ENCODE measurements at places on chromosomes 5 and 9.

DNA sequence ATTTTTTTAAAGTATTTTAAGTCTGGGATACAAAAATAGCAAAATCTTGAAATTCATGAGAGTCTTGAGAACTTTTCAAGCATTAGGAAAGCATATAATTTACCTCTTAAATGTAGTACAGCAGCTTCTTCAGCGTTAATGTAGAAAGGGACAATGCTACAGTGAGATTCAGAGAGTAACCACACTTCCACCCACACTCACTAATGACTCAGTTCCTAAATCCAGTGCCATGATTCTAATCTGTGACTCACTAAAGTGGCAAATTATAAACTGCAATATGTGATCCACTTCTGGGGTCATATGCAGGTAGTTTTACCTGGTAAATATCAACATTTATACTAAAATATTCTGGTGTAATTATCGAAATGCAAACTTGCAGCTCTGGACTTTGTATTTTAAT is 434.5 kb upstream of the TUSC1 start:
- DNase-seq: no peak

- no peak for DNase-seq
Observed at GRCh38 chr9:27784847-27785713, 211.8 kb upstream of the C9orf72 start.

- DNase-seq: no peak
Observed at GRCh38 chr5:145915970-145916638, 20.3 kb upstream of the SH3RF2 start.

- DNase-seq: no peak
Observed at GRCh38 chr5:23305055-23305454, 202.4 kb upstream of the PRDM9 start.

- DNase-seq: no peak
Observed at GRCh38 chr5:136149891-136150290, 17.2 kb downstream of the SMAD5 start.

GRCh38 chr9:98575379-98576346 is 133.1 kb downstream of the GABBR2 start:
- DNase-seq: no peak

DNA sequence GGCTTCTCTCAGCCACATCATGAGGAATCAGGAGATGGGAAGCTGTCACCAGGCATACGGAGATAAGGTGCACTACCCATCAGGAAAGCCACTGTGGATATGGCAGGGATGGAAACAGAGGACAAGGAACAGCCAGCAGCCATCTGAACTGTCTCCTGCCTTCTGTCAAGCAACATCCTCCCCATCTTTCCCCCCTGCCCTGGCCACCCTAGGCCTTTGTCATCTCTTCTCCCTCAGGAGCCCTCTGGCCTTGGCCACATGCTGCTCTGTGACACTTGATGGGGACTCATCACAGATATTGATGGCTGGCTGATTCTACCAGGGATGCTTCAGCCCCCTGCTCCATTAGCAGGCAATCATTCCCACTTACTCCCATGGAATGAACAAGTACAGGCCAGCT is 21.1 kb upstream of the MEIKIN start:
- DNase-seq: no peak

- no peak for DNase-seq
Observed at GRCh38 chr5:34552686-34553085, 103.4 kb upstream of the RAI14 start.

DNA sequence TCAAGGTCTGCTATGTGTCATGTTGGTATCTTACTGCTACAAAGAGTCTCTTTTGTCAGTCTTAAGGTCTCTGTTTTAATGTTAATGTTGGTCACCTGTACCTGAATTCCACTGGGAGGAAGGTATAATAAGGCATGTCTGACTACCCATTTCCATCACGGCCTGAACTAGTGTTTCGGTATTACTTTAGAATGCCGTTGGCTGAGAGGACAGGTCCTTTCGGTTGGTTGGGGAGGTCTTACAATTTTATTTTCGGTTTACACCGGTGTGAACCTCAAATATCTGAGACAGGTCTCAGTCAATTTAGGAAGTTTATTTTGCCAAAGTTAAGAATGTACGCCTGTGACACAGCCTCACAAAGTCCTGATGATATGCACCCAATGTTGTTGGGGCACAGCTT is 154.9 kb upstream of the ABCA1 start:
- no peak for DNase-seq

- DNase-seq: no peak
Observed at GRCh38 chr5:143680672-143681259, 131.2 kb upstream of the HMHB1 start.

GRCh38 chr9:84442712-84443111 is 102.2 kb upstream of the SLC28A3 start:
- DNase-seq: no peak

DNA sequence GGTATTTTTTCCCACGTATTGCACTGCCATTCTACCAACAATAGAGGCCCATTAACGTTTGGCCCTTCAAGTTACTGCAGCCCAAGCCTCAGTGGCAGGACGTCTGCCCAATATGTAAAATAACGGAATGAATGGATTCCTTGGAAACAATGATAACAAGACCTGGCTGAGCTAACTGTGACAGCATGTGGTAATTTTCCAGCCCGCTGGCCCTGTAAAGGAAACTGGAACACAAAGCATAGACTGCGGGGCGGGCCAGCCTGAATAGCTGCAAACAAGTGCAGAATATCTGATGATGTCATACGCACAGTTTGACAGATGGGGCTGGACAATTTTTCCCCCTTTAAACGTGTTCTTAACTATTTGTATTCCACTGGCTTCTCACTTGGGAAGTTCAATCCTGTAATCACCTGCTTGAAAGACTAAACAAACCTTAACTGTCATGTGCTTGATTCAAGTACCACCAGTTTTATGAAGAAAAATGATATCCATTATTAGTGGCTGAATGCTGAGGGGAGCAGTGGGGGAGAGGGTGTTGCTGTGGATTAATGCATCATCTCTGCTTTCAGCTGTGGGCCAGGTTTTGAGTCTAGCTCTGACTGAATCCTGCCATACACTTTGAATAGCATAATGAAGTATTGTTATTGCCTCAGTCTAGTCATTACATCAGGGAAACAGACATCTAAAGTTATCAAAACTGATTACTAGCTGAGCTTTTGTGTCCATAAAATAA is 323.9 kb downstream of the TMEM161B start:
- no peak for DNase-seq

DNA sequence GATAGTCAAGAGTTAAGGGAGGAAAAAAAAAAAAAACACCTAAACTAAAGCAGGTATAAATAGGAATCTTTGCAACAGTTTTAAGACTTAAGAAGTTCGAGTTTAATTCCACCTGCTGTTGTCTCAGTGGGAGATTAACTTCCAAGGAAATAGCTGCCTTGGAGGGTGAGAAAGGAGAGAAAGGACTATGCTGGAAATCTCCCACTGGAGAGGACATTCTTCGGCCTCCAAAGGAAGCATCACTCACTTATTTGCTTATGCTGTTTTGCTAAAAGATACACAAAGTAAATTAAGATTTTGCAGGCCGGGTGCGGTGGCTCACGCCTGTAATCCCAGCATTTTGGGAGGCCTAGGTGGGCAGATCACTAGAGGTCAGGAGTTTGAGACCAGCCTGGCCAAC is 317.9 kb upstream of the MPDZ start:
- no peak for DNase-seq

DNA sequence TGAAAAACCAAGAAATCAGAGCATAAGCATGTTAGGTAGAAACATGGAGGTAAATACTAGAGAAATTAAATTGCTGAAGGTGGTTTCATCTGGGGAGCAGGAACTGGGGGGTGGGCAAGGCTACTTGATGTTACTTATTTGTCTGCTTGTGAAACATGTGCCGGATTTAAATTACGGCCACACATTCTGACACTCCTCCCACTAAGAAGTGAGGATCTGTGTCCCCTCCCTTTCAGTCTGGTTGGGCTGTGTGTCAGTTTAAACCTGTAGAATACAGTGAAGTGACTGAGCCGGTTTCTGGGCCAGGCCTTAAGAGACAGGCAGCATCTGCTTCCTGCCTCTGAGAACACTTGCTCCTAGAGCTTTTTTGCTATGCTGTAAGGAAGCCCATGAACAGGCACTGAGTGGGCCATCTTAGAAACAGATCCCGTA is 2.3 kb upstream of the IARS1 start:
- DNase-seq: no peak

- DNase-seq: no peak
Observed at GRCh38 chr9:98326459-98327248, 71.2 kb upstream of the TBC1D2 start.

GRCh38 chr9:89468281-89468960 is 29.5 kb downstream of the SEMA4D start:
- no peak for DNase-seq

- DNase-seq: no peak
Observed at GRCh38 chr9:90340421-90340820, 302.2 kb downstream of the DIRAS2 start.

GRCh38 chr5:77882670-77883257 is 106.6 kb upstream of the TBCA start:
- DNase-seq: no peak

DNA sequence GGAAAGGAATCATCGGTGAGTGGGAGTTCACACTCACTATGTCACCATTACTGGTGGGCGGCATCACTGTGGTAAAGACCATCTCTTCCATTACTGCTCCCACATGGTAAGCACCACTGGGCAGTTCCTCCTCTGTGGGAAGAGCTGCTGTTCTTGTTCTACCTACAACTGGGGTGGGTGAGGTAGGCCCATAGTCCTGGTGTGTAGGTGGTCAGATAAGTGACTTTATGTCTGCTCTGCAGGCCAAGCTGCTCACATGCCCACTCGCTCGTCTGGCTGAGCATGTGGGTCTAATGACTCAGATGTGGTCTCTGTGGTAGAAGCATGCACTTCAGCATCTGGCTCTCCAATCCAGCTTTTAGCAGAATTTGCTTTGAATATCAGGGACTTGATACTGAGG is 82.9 kb downstream of the TMEM215 start:
- no peak for DNase-seq

DNA sequence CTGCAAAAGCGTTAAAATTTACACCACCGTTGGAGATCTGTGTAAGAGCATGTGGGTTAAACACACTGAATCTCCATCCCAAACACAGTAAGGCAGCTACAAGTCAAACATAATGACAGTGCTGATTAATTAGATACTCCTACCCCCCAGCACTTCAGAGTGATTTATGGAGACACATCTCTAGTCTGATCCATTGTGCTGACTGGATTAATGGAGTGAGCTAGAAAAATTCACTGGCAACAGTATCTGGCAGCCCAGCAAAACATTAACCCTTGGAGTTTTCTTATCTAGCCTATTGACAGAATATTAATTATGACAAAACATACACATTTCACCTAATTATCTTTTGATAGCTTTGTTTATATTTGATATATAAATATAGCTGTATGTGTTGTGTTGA is 188.6 kb upstream of the ISL1 start:
- DNase-seq: no peak

GRCh38 chr9:8106362-8106761 is 306.8 kb upstream of the DMAC1 start:
- no peak for DNase-seq

- no peak for DNase-seq
Observed at GRCh38 chr9:87771316-87772006, 45.5 kb downstream of the CTSL start.

DNA sequence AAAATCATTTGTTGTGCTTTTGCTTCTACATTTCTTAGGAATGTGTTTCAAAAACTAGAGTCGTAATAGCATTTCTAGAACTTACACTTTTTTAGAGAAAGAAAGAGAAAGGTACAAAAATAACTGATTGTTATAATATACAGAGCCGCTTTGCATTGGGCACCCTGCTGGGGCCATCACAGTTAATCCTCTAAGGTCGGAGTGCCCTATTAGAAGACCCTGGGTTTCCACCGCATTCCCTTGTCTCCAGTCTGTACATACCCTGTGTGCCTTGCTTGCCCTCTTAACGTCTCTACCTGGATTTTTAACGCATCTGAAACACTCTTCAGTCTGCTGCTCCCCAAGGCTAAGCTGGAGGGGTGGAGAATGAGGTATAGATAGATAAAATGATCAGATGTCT is 1.3 kb downstream of the MARVELD2 start:
- no peak for DNase-seq

- no peak for DNase-seq
Observed at GRCh38 chr5:75048457-75048953, 3.9 kb downstream of the GCNT4 start.

DNA sequence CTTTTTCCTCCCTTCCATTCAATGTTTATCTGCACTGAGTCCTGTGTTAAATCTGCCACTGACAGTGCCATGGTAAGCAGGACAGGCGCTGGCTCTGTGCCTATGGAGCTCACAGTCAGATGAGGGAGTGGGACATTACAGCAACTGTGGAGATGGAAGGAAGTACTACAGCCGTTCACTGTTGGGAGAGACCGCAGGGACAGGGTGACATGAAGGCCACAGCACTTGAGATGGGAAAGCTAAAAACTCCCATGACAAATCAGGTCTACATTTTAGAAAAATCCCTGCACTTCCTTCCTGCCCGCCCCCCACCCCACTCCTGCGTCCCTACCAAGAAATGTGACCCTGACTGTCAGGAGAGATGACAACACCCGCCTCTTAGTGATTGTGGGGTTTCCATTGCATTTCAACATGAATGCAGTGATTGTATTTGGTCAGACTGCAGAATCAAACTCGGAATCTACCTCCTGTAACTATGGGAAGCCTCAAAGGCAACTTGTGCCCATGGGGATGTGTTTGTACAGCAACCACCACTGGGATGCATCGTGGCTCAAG is 56.4 kb downstream of the GTF3C4 start:
- DNase-seq: no peak

DNA sequence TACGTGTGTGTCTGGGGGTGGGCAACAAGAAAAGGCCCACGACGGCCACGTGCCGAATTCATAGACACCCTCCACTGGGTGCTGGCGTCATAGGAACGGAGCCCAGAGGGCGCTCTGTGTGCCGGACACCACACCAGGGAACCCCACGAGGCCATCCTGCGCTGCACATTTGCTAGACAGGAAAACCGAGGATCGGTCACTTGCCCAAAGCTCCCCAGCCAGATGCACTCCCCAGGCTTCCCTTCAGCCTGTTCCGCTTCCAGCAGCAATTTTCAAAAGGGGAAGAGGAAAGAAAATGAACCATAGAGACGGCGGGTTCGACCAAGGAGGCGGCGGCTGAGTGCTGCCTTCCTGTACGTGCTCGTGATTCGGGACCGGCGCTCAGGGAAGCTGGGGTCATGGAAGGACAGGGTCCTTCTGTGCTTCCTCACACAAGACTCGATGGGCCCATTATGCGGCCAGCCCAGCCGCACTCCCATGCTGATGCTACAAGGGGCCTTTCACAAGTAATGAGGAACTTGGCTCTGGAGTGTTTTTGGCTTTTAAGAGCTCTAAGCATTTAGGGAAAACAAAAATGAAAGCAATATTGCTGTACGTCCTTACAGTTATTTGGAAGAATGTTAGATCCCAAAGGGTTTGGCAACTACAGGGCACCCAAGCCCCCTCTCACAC is 124.6 kb upstream of the SARDH start:
- no peak for DNase-seq

GRCh38 chr5:75072061-75072460 is 19.7 kb upstream of the GCNT4 start:
- DNase-seq: no peak
